ENCODE measurements at places on chromosomes 16 and 17. TPM values are rescaled to one million over a fixed set of nuclear protein-coding genes. Genes with fewer than 3 reads are reported as not detected.

The FNDC8 gene
- not detected for total RNA-seq

The NXPH3 gene
- total RNA-seq = not detected

- no peak for DNase-seq
Observed at GRCh38 chr16:79623824-79624223, 23.3 kb upstream of the MAF start.

- DNase-seq = no peak
Observed at GRCh38 chr16:71376465-71377157, 18.1 kb downstream of the CALB2 start.

DNA sequence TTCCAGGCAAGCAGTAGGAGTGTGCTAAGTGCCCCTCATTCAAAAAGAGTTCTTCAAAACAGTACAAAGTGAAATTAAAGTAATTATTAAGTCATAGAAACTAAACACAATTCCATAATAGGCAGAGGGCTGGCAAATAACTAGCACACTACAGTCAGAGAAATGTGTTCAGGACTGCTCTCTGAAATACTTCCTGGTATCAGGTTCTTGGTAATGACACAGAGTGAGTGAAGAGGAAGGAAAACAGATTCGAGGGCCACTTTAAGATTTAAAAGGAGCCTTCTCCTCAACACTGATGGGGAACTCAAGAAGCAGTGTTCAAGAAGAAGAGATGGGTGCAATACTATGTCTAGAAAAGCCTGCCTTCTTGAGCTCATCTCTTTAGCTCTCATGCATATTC lies 139.2 kb downstream of the TOX3 start:
- DNase-seq = no peak

DNA sequence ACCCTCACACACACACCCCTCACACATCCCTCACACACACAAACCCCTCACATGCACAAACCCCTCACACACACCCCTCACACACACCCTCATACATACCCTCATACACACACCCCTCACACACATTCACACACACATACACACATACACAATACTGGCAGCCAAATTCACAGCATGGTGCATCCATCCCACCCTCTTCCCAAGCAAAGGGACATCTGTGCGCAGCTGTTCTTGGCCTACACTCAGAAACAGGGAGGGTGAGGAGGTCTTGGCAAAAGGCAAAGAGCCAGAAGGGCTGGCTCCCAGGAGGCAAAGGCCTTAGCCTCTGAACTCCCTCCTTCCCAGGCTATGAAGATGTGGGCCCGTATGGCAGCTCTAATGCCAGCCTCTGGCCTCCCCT lies 23.4 kb downstream of the C17orf67 start:
- no peak for DNase-seq

DNA sequence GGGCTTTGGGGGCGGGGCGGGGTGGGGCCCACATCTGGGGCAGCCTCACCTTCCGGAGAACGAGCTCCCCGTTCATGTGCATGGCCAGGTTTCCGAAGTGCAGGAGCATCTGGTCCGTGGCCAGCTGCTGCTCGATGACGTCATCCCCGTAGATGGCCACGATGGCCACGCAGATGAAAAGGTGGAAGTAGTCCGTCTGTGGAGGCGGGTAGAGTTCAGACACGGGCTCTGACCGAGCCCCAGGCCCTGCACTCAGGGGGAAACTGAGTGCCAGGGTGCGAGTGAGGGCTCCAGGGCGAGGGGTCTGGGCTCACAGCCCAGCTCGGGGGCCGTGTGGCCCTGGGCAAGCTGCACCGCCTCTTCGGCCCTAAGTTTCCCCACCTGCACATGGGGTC lies 93.7 kb downstream of the TBC1D16 start:
- DNase-seq = no peak
